Skin of body (tissue), 3 donors: ENCODE measurements at places on chromosomes 16 and 17. TPM values are rescaled to one million over a fixed set of nuclear protein-coding genes. Genes with fewer than 3 reads are reported as not detected.

The KRT27 gene
- total RNA-seq, result 428 TPM

The CBX8 gene
- 3.4 TPM for total RNA-seq

The GPR179 gene
- total RNA-seq, result 0.10 TPM

The TBC1D16 gene
- total RNA-seq, result 18.3 TPM

The C1QTNF8 gene
- not detected for total RNA-seq

The C16orf54 gene
- 0.99 TPM for total RNA-seq

The KRTAP4-1 gene
- total RNA-seq, result 3.6 TPM

The HNF1B gene
- total RNA-seq, result not detected

The GNGT2 gene
- not detected for total RNA-seq

The SOX8 gene
- total RNA-seq, result 6.8 TPM

The KRTAP2-3 gene
- total RNA-seq, result 0.30 TPM

The HAP1 gene
- 0.49 TPM for total RNA-seq

The TMC8 gene
- 3.4 TPM for total RNA-seq

The SLC38A8 gene
- not detected for total RNA-seq

The CD300A gene
- 6.0 TPM for total RNA-seq

The JUP gene
- 163 TPM for total RNA-seq

The ICAM2 gene
- 18.6 TPM for total RNA-seq

The LHX1 gene
- total RNA-seq, result not detected
